ENCODE measurements at places on chromosomes 13 and 19.

DNA sequence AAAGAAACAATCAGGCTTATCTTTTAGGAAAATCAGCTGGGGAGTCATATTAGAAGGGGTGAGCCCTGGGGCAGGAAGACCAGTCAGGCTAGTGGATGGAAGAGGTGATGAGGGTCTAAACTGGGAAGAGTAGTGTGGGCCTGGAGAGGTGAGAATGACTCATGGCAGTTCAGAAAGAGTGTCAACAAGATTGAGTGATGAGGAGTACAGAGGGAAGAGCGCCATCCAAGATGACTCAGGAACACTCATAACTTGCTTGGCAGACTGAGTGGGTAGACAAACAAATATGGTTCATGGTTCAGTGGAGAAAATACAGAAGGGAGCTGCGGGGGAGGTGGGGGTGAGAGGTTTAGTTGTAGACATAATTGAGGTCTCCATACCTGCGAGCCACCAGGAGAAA lies 17.3 kb upstream of the CLDN10 start:
- peak; percentile 38 for DNase-seq

DNA sequence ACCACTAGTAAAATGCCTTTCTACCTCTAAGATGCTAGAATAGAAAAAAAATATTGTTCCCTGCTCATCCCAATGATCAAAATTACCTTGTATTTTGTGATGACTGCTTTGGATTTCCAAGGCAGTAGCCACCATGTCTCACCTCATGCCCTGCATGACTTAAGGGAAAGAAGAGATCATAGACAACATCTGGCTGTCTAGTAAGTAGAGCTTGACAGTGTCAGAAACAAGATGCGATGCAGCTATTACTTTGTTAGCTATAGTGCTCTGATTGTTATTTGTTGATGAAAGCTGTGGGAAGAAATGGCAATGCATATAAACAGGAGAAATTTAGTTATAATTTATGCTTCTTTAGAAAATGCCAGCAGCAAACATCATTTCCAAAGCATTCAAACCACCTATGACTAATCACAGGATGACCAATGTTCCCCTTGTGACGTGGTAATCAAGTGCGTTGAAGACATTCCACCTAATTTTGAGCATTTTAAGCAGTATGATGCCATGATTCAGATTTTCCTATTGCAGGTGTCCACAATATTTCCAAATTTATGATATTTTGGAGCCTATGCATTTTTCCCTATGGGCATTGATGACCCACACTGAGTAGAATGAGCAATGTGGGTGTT lies 308.3 kb downstream of the KCNRG start:
- peak; percentile 66 for DNase-seq

- DNase-seq: no peak
These were observed 180.7 kb downstream of the STK24 start for GRCh38 chr13:98396071-98396710.

GRCh38 chr13:74273581-74273980 lies 139.4 kb upstream of the KLF12 start:
- DNase-seq: peak; percentile 15

DNA sequence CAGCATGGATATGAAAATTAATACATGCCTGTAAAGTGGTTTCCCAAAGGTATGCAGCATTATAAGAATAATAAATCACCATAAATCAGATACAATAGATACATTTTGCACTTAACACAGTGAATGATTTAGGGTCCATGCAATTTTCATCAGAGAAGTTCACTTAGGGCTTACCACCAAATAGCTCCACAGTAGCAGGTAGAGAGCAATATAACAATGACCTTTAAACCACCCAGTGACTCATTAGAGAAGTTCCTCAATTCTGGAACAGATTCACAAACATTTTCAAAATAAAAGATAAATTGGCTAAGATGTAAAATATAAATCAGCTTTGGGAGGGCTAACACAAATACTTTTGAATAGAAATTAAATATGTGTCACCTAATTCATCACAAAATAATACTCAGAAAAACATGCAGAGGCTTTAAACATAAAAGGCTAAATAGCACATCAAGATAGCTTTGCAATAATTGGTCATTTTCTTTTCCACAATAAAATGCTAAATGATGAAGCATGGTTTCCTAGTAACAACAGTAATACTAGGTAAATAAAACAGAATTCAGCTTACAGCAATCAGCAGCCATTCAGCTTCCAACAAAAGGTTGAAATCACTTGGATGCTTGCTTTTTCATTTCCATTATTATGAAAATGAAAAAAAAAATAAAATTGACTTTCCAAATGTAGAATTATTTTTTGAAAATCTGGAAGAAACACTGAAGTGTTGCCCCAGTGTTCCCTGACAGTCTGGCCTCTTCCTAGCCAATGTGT lies 84.3 kb upstream of the NBEA start:
- DNase-seq: no peak

DNA sequence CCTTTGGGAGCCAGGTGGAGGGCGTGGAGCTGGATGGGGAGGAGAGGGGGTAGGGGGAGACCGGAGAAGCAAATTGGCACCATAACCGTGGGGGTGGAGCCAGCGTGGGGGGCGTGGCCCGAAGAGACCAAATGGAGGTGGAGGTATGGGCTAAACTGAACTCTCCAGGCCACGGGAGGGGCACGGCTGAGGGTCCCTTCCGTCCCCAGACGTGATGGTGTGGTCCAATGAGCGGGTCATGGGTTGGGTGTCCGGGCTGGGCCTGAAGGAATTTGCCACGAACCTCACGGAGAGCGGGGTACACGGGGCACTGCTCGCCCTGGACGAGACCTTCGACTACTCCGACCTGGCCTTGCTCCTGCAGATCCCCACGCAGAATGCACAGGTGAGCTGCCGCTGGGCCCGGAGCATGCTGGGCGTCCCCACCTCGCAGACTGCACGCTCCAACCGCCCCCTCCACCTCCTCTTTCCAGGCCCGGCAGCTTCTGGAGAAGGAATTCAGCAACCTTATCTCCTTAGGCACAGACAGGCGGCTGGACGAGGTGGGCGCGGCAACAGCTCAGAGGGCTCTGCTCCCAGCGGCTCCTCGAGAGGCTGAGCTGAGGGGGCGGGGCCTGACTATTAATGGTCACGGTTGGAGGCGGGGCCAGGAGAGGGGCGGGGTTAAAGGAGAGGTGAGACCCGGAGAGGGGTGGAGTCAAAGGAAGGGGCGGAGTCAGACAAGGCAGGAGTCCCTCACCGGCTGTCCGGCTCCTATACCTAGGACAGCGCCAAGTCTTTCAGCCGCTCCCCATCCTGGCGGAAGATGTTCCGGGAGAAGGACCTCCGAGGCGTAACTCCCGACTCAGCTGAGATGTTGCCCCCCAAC lies 6.2 kb downstream of the HRC start:
- peak; percentile 96 for DNase-seq

- DNase-seq: peak; percentile 89
These were observed at the start of gene ANGPTL4 for GRCh38 chr19:8363803-8364771. Gene ANGPTL4 (plus strand): TSS chr19:8364155. CDS start chr19:8364322, 167 bp downstream.

- DNase-seq: no peak
These were observed 3.5 kb downstream of the ZSCAN5B start for GRCh38 chr19:56193981-56194640.

DNA sequence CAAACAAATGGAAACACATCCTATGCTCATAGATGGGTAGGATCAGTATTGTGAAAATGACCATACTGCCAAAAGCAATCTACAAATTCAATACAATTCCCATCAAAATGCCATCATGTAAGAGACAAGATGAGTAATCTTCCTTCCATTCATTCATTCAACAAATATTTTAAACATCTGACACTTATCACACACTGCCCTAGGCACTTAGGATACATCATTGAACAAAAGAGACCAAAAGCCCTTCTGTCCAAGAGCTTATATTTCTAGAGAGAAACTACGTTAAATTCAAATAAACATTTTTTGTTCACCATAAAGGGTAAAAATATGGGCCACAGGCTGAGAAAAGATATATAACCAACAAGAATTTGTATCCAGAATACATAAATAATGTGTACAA lies 20.5 kb upstream of the LHFPL6 start:
- DNase-seq: no peak

DNA sequence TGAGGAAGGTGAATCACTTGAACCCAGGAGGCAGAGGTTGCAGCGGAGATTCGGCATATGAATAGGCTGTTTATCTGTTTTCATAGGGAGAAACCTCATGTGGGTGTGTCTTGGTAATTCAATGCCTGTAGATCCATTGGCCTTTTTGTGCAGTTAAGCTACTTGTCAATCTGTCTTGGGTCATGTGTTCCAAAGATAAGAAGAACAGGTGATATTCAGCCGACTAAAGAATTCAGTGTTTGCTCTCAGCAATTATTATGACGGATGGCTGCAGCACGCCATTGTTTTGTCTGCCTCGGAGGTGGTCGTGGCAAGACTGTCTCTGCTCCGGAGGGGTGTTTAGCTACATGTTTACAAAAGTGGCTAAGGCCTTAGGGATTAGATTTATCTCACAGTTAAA lies 573.0 kb upstream of the PCDH9 start:
- no peak for DNase-seq
